ENCODE measurements at places on chromosomes 2 and 18. TPM values are rescaled to one million over a fixed set of nuclear protein-coding genes. Genes with fewer than 3 reads are reported as not detected.

LYG1 gene
- 1.5 TPM for total RNA-seq

DNA sequence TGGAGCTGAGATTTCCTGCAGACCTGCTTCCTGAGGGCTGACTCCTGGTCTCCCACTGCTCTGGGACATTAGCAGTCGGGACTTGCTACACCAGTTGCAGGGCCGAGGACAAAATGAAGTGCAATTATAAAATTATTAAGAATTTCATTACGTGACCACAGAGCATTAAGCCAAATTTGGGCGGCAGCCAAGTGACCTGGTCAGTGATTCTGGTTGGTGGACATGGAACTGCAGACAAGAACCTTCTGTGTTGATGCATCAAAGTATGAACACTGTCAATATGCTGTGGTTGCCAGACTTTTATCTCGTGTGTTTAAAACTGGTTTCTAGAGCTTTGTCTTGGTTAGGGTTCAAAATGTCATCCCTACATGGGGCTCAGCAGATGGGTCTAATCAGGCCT is 24.8 kb downstream of the SH3RF3 start:
- no peak for DNase-seq

DNA sequence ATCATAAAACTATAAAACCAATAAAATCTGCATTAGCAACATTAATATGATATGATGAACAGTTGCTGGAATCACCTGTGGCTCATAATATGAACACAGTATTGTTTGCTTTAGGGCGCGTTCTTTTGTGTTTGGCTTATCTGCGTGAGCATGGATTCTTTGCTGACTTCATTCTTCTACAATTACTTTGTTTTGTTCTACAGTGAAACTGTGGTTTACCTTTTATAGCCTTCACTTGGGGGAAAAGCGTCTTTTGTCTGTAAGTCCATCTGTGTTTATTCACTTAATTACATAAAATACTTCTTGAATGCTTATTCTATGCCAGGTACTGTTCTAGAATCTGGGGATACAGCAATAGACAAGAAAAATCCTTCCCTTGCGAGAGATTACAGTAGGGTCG is 74.0 kb upstream of the SEC11C start:
- no peak for DNase-seq

- DNase-seq = no peak
Measured at GRCh38 chr2:236955521-236956030, 130.1 kb upstream of the COPS8 start.

GRCh38 chr2:6212491-6212890 is 520.3 kb downstream of the SOX11 start:
- no peak for DNase-seq

RAD51AP2 gene
- total RNA-seq = not detected

DNA sequence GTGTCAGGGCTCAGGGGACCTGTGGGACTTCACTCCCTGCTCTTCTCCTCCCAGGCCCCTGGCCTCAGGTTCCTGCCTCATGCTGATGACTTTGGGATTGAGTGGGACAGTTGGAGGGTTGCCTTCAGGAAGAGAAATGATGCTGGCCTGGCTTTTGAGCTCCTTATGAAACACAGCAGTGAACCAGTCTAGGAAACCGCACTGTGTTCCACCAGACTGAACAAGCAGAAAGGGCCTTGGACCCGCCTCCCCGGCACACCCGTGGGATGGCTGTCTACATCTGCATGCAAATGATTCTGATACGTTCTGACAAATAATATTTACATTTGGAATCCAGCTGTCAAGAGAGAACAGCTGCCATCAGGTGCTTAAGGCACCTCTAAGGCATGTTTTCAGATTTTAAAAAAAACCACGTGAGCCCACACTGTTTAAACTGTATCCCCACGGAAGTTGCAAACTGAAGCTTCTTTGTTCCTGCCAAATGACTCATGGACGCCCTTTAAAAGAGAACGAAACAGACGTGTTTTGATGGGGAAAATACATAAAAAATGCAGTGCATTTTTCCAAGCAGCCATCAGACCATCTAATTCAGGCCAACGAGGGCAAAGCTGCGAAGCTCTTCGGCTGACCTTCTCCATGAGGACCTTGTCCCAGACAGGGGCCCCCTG is 27.6 kb upstream of the ASAP2 start:
- DNase-seq = no peak

DNA sequence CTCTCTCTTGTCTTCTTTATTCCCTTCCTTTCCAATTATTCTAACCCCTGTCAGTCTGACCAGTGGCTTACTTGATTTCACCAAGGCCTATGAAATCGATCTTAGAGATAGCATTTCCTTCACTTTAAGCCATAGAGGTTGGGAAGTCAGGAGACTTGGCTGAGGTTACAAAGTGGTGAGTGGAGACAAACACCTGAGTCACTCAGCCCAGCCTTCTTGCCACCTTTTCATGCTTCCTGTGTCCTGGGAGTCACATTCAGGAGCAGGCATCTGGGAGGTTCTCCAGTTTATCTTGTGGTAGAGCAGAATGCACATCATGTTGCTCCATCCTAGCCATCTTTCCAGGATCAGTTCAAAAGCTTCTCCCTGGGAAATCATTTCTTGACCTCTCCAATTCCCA is 59.1 kb downstream of the VSNL1 start:
- DNase-seq = no peak

- no peak for DNase-seq
Measured at GRCh38 chr2:238244151-238244550, 4.3 kb upstream of the HES6 start.

DNA sequence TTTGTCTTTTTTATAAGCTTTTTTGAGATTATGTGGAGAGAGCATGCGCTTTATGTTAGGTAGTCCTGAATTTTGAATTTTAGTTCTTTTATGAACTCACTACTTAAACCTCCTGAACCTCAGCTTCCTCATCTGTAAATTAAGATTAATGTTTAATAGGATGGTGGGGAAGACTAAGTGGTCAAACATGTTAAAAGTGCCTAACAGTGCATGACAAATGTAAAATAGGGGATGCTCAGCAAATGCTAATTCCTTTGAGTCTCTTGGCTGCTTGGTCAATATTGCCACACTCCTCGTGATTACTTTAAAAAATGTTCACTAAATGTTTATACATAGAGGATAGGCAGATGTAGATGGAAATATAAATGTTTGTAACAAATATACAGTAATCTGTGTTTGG is 6.8 kb downstream of the BIRC6 start:
- no peak for DNase-seq

- no peak for DNase-seq
Measured at GRCh38 chr2:14387332-14387731, 245.2 kb upstream of the LRATD1 start.

GRCh38 chr2:191351298-191351697 is 106.1 kb downstream of the MYO1B start:
- no peak for DNase-seq

- DNase-seq = no peak
Measured at GRCh38 chr2:155372969-155373368, 674.5 kb downstream of the KCNJ3 start.

Measured in activated T-helper 1 cell treated with anti-CD3 and anti-CD28 coated beads, Interleukin-12 subunit alpha, Interleukin-12 subunit beta, Interleukin-2, Interleukin-4 antibody, amounts not matched to agents 30 ng/mL and 10 ng/mL and 1 ng/mL, durations not matched to agents 14 hours and 24 hours and 36 hours (primary cell).